ENCODE measurements at places on chromosomes 3 and 15.
A peak's percentile ranks its signal among the peaks of the same experiment; 100 is the strongest.

GRCh38 chr3:100902572-100902971 lies 90.6 kb downstream of the ABI3BP start:
- DNase-seq: no peak

DNA sequence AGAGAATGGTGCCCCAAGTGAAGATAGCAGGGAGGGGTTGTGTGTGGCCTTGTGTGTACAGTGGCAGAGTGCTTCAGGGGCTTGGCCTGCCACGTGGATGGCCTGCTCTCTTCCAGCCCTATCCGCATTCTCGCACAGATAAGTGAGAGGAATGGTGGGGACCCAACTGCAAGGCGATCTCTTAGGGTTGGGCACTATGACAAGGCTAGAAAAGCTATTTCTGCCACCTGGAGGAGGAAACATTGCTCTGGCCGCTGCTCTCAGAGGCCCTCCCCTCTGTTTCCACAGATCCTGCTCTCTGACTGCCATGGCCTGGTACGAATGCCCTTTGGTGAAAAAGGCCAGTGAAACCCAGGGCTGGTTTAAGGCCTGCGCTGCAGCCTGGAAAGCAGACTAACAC lies 20.6 kb downstream of the EEFSEC start:
- DNase-seq: no peak

DNA sequence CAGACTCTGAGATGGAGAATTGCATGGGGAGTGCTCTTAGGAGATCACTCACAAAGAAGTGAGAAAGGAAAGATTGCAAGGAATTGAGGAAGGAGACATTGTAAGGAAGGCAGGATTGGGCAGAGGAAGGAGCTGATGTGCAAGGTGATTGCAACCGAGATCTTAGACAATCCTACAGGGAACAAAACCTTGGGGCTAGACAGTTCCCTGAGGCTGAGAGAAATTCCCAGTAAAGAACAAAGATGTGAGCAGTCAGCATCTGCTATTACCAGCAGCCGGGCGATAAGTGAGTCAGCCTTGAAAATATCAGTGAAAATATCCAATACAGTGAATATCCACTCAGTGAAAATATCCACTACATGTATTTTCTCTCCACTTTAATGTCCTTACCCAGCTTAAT lies 143.6 kb upstream of the TBC1D5 start:
- no peak for DNase-seq

DNA sequence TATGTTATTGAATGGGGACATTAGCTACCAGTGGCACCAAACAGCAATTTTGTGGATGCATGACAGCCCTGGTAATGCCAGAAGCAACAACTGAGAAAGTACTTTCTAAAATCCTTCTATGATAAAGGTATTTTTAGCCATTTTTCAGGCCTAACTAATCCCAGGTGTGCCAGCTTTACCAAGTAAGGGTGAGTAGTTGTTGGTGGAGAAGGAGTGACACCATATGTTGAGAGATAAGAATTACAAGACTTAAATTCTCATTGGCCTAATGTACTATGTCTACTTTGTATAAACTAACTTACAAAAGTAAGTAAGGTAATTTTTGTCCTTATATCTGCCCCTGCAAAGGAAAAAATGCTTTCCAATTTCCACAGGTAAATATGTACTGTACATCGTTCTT lies 4.1 kb upstream of the COX17 start:
- DNase-seq: no peak

DNA sequence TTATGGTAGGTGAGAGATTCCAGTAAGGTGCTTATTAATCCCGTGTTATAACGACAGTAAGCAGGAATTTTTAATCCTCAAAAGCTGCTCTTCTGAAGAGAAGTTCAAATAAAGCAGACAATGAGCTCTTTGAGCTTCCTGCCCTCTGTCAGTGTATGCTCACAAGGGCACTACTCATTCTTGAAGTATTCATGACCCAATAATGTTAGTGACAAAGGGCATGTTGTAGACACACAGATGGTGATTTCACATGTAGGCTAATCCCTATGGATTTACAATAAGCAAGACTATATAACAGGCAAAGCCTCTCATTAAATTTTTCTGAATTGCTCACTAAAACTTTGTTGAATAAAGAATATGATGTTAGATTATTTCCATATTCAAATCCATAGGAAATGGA lies 578.6 kb downstream of the RSL24D1 start:
- no peak for DNase-seq

- no peak for DNase-seq
These were observed 2.7 kb upstream of the LZTFL1 start for GRCh38 chr3:45844616-45845015.

GRCh38 chr3:49610666-49611280 lies 56.5 kb downstream of the BSN start:
- DNase-seq: no peak

GRCh38 chr3:42745776-42746454 lies 27.1 kb downstream of the CCDC13 start:
- no peak for DNase-seq

GRCh38 chr3:112339609-112340008 lies 6.7 kb downstream of the CD200 start:
- no peak for DNase-seq

- DNase-seq: no peak
These were observed 4.4 kb upstream of the ATOSA start for GRCh38 chr15:52683580-52683979.

- no peak for DNase-seq
These were observed 11.5 kb downstream of the UBP1 start for GRCh38 chr3:33428734-33429133.

- no peak for DNase-seq
These were observed 41.5 kb downstream of the RBP2 start for GRCh38 chr3:139434764-139435307.

- no peak for DNase-seq
These were observed 249.6 kb upstream of the COL8A1 start for GRCh38 chr3:99388780-99389179.

DNA sequence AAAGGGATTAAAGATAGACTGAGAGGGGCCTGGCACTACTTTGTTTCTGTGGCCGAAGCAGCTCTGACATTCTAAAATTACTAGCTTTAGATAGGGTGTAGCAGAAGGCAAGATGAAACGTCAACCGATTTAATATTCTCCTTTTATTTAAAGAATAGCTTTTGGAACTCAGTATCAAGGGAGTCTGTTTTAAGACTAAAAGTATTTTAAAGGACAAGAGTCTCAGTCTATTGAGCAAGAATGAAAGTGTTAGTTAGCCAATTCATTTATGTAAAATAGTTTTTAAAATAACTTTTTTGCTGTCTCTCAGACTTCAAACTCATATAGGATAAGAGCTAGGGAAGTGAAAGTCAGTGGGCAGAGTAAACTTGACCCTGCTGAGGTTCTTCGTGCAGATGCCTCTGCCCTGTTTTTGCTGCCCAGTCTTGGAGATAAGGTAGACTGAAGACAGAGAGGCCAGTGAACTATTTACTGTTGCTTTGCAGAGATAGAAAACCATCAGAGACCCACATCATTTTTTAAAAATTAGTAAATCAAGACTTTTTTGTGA lies 1090.9 kb downstream of the ROBO2 start:
- DNase-seq: no peak

DNA sequence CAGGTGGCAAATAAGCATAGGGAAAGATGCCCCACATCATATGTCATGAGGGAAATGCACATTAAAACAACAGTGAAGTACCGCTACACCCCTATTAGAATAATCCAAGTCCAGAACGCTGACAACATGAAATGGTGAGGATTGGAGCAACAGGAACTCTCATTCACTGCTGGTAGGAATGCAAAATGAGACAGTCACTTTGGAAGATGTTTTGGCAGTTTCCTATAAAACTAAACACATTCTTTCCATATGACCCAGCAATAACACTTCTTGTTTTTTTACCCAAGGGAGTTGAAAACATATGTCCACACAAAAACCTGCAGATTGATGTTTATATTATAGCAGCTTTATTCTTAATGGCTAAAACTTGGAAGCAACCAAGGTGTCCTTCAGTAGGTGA lies 116.4 kb upstream of the TOPAZ1 start:
- DNase-seq: no peak

GRCh38 chr3:191328962-191329653 lies at the start of gene CCDC50:
Gene CCDC50, plus strand, starts transcription at chr3:191329394. Its CDS starts 281 bp downstream, at chr3:191329675.
- DNase-seq: peak; percentile 21

- no peak for DNase-seq
These were observed 127.6 kb downstream of the RYR3 start for GRCh38 chr15:33438396-33438795.

DNA sequence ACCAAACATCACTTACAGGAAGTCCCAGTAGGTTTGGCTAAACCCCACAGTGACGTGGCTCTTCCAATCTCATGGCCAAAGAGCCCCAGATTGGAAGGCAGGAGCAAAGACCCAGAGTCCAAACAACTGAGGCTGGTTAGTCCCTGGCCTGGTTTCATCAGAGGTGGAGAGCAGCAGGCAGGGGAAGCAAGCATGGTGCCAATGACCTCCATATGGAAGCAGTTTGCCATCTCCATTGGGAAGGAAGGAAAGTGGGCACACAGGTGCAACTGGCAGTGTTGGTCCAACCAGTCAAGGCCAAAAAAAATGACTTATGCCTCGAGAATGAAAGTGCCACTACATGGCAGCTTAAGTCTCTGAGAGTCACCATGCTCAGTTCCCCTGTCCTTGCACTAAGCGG lies 175.9 kb downstream of the NTRK3 start:
- DNase-seq: no peak

DNA sequence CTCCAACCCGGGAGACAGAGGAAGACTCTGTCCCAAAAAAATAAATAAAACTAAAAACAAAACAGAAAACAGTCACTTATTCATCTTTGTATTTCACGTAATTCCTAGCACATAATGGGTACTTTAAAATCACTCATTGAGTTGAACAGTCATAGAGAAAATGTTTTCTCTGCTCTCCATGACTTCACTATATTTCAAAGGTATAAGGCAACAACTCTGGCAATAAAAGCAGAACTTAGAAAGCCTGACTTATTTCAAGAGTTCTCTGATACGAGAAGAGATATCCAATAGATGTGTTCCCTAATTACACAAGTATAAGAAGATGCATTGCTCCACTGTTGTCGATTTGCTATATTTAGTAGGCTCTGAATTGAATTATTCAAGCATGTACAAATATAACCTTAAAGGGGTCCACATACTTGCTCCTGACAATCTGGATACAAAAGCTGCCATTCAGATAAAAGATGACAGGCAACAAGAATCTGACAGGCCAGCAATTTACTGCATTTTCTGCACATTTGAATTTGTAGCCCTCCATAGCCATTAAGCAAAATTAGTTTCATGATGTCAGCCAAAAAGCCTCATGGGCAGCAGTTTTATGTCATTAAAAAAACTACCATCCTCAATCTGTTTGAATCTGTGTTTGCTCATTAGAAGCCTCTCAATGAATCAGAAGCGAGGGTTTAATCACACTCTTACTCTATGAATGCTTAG lies 47.9 kb downstream of the PEAK1 start:
- DNase-seq: no peak

GRCh38 chr3:195003893-195004289 lies 267.1 kb downstream of the XXYLT1 start:
- DNase-seq: no peak

- no peak for DNase-seq
These were observed 82.0 kb downstream of the GMNC start for GRCh38 chr3:190780524-190780923.

GRCh38 chr3:196661400-196661799 lies 21.9 kb downstream of the NRROS start:
- DNase-seq: no peak

- DNase-seq: no peak
These were observed 60.3 kb upstream of the FNDC3B start for GRCh38 chr3:171979081-171979480.

GRCh38 chr15:90030376-90030775 lies 29.3 kb downstream of the ZNF710 start:
- no peak for DNase-seq

DNA sequence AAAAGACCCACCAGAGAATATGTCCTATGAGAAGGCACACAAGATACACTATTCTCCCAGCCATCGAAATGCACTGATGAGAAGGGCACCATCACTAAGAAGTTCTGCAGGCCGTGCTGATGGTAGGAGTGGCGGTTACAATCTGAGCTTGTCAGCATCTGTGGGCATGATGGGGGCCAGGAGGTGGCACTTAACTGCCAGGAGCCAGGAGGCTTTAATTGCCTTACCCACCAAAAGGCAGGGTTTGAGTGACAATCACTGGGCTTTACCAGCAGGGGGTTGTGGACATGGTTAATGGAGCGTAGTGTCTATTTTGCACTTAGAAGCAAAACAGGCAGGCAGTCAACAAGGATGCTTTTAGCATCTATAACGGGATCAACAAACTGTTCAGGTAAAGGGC lies 16.0 kb upstream of the SQOR start:
- DNase-seq: no peak

DNA sequence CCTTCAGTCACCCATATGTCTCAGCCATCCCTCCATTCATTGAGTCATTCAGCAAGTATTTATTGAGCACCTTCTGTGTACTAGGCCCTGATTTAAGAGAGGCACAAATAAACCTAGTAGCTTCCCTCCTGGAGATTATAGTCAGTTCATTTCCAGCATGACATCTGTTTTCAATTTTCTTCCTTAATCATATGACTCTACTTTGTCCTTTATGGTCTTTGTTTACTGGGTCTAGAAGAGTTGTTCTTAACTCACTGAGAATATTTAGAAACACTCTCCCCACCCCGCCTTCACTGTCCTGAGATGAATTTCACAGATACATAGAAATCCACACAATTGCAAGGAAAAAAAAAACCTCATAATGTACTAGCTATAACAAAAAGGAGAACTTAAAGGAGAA lies 44.8 kb upstream of the ADAMTS9 start:
- DNase-seq: no peak

Measured in T follicular helper cell (primary cell).